ENCODE measurements at places on chromosomes 1 and 21. TPM values are rescaled to one million over a fixed set of nuclear protein-coding genes. Genes with fewer than 3 reads are reported as not detected.

DNA sequence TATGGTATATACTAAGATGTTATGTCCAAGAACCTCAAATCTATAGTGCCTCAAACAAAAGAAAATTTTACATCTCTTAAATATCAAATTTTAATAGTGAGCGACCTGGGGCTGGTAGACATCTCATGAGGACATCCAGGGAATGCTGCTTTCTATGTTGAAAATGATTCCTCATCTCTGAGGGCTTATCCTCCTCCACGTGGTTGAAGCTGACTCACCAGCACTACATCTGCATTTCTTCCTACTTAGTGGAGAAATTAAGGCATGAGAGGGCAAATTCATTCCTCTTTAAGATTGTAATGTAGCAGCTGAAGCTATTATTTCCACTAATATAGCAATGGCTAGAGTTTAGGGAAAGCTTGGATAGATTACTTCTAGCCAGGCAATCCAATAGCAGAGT is 529.5 kb downstream of the COL11A1 start:
- no peaks in the 10 kb centered on the region for H3K4me1 ChIP-seq
- H3K4me3 ChIP-seq, result no peak overlapping the region
- H3K27ac ChIP-seq, result no peak overlapping the region
- H3K36me3 ChIP-seq, result no peaks in the 10 kb centered on the region

DNA sequence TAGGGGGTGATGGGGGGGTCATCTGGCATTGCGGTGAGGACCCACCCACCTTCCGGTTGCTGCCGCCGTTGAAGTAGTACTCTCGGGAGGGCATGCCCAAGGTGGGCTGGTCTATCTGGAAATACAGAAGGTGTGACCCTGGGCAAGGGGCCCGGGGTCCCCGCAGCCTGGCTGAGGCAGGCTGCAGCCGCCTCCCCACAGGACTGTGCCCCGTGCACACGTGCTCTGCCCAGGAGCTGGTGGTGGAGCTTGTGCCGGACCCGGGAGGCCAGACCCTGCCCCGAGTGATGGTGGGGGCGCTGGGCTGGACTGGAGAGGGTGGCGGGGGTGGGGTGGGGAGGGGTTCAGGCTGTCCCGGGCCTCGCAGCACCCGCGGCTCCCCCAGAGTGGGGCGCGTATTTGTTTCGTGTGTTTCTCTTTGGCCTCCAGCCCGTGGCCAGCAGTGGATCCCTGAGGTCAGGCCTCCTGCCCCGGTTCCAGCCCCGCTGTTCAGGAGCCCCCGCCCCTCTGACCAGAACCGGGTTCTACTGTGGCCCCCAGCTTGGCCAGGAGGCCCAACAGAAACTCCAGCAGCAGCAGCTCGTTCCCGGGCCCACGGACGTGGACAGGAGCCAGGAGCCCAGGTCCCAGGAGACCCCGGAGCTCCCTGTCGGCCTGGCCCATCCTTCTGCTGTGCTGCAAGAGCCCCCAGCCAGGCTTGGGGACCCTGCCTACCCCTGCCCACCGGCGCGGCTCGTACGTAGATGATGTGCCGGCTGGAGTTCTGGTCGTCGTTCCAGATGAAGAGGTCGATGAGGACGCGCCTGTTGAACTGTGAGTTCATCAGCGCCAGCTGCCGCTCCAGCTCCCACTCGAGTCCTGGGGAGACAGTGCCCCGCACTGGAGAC is 19.2 kb downstream of the PRXL2B start:
- no peak overlapping the region for H3K27ac ChIP-seq
- H3K36me3 ChIP-seq, result no peaks in the 10 kb centered on the region
- H3K4me3 ChIP-seq, result no peak overlapping the region
- H3K27me3 ChIP-seq, result no peaks in the 10 kb centered on the region

GRCh38 chr1:229434005-229434640 is at the start of gene ACTA1:
TSS of gene ACTA1 (minus strand) at chr1:229434094. CDS start at chr1:229433115, 979 bp downstream.
- H3K4me1 ChIP-seq, result peaks cover 23% of the 10 kb centered on the region
- H3K27ac ChIP-seq, result no peak within 1 kb of the TSS
- no peak within 1 kb of the TSS for H3K4me3 ChIP-seq
- DNase-seq, result no peak
- H3K27me3 ChIP-seq, result peaks cover 75% of the 10 kb centered on the region

DNA sequence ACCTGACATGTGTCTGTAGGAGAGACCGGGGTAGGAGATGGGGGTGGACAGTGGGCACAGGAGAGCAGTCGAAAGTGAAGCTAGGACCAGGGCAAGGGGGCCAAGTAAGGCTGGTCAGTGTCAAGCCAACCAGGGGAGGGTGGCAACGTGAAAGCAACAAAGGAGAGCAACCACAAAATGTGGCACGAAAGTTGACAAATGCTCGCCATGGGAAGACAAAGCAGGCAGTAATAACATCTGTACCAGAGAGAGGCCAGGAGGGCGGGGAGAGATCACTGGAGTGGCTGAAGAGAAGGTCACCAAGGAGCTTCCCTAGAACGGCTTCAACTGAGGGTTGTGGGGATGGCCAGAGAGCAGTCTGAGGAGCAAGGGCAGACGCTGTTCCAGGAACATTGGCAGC is 17.0 kb downstream of the QSOX1 start:
- H3K36me3 ChIP-seq, result no peaks in the 10 kb centered on the region
- no peak for DNase-seq
- H3K4me1 ChIP-seq, result no peaks in the 10 kb centered on the region
- H3K27me3 ChIP-seq, result no peaks in the 10 kb centered on the region
- H3K4me3 ChIP-seq, result no peak overlapping the region

- no peak for DNase-seq
- H3K4me3 ChIP-seq, result no peak overlapping the region
These were observed 9.8 kb upstream of the OLFML2B start for GRCh38 chr1:162033428-162033827.

DNA sequence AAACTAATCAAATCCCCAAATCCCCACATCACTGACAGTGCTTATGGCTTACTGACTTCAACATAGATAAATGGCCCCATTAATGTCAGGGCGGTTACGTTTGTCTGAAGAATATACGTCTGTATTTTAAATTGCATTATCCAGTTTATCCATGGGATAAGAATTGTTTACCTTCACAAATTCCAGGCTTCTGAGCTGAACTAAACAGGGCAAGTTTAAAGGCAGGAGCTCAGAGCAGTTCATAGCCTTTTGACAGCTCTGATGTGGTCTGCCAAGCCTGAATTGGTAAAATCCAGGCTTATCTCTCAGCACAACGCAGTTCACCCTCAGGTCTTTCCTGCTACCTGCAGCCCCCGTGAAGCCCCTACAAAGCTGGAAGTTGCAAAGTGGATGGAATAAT is 79.5 kb upstream of the GREM2 start:
- no peak for DNase-seq
- H3K27me3 ChIP-seq, result peaks cover 10% of the 10 kb centered on the region
- H3K4me3 ChIP-seq, result no peak overlapping the region
- H3K36me3 ChIP-seq, result no peaks in the 10 kb centered on the region
- H3K27ac ChIP-seq, result no peak overlapping the region

Gene KRTAP19-3
- total RNA-seq, result not detected

Gene LIN28A
- total RNA-seq, result not detected

Gene CD5L
- not detected for total RNA-seq

Gene ADGRL2
- total RNA-seq, result not detected

Gene CD160
- not detected for total RNA-seq
